OCI-M1 (cell line): ENCODE measurements at places on chromosomes 12 and 14.
A peak's percentile ranks its signal among the peaks of the same experiment; 100 is the strongest.

DNA sequence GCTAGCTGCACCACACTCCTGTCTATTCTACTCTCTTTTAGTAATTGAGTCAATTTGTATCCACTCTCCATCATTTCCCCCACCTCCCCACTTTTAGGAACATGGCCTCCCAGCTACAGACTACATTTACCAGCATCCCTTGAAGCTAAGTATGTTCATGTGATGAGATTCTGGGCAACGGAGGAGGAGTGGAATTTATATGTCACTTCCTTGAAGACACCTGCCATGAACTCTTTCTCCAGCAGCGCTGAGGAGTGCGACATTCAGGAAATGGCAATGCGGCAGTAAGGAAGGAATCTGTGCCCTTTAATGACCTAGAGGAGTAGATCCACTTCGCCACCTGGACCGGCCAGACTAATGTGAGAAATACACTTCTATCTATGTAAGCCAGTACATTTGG, 243.7 kb upstream of the DIO2 start:
- DNase-seq = no peak

DNA sequence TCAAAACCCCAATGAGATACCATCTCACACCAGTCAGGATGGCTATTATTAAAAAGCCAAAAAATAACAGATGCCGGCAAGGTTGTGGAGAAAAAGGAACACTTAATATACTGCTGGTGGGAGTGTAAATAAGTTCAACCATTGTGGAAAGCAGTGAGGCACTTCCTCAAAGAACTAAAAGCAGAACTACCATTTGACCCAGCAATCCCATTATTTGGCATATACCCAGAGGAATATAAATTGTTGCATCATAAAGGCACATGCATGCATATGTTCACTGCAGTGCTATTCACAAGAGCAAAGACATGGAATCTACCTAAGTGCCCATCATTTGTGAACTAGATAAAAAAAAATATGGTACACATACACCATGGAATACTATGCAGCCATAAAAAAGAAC, 59.9 kb downstream of the MGST1 start:
- DNase-seq = peak; percentile 10

DNA sequence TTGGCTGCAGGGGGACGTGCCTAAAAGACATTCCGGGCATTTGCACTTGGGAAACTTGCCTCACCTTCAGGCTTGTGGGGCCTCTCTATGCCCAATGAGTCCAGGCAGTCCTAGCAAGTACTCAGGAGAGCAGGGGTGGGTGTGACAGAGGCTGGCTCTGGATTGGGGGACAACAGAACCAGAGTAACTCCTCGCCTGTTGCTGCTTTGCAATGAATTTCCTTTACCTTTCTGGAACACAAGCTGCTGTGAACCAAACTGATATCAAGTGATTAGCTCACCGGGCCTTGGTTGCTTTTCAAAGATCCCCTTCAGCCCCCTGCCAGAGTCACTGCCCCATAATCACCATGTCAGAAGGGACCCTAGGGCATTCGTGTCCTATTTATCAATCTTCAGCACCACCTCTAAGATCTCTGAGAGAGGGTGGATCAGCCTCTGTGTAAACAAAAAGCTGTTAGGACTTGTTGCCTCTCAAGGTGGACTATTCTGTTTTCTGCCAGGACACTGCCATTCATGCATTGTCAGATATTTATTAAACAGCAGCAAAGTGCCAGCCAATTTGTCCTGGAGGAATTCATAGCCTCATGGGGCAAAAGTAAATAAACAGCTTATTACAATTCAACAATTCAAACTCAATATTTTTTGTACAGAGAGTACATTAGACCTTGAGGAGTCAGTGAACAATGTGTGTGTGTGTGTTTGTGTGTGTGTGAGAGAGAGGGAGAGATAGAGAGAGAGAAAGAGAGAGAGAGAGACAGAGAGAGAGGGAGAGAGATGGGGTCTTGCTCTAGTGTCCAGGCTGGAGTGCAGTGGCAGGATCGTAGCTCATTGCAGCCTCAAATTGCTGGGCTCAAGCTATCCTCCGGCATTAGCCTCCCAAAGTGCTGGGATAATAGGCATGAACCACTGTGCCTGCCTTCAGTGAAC, 11.3 kb downstream of the NFATC4 start:
- no peak for DNase-seq

- DNase-seq = no peak
Measured at GRCh38 chr14:30698463-30698862, 76.3 kb downstream of the SCFD1 start.

DNA sequence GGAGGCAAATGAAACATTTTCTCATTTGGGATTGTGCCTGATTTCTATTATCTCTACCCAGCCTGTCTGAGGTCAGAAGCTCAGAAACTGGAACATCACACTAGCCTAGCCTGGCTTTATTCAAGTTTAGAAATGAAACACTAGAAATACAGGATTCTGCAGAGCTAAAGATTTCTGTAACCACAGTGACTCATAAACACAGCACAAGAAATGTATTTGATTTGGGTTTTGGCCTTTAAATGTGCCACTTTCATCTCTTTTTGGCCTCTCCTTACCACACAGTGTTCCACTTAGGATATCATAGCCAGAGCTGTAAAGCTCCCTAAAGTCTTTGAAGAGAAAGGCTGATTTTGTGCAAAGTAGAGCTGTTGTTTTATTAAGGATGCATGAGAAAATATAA, 307.5 kb downstream of the EMP1 start:
- DNase-seq = no peak

GRCh38 chr12:49288412-49288853, 6.5 kb upstream of the PRPH start:
- DNase-seq = peak; percentile 77
